ENCODE measurements at places on chromosomes 2 and 18.

- no peak for DNase-seq
These were observed 194.5 kb downstream of the TDRD15 start for GRCh38 chr2:21318263-21318662.

GRCh38 chr18:77201506-77201905 lies 48.1 kb upstream of the GALR1 start:
- no peak for DNase-seq

DNA sequence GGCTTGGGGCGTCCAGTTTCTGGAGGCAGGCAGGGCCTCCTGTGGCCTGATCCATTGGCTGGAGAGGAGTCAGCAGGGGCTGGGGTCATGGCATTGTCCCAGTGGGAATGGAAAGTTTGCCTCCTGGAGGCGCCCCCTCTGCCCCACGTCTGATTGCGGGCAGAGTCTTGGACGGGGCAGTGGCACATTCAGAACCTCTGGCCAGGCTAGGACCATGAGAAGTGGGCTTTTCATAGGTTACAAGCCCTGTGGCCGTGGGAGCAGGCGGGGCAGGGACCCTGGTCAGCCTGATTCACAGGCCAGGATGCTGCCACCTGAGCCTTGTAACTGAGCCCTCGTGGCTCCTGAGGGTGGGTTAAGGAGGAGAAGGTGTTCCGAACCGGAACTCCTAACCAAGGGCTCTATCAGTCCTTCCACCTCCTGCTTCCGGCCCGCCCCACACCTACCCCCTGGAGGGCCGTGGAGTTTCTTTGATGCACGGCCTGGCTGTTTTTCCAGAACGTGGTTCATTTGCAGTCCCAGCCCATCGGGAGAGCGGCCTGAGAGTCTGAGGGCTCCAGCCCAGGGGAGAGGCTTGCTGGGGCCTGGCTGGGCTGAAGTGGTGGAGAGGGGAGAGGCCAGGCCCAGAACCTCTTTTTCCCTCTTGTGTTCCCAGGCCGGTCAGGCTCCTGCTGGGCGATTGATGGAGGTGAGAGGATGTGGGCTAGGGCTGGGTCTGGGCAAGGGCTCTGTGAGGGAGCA lies 43.9 kb upstream of the PLB1 start:
- no peak for DNase-seq

- DNase-seq = no peak
These were observed 194.6 kb upstream of the MEIS1 start for GRCh38 chr2:66240286-66240685.

DNA sequence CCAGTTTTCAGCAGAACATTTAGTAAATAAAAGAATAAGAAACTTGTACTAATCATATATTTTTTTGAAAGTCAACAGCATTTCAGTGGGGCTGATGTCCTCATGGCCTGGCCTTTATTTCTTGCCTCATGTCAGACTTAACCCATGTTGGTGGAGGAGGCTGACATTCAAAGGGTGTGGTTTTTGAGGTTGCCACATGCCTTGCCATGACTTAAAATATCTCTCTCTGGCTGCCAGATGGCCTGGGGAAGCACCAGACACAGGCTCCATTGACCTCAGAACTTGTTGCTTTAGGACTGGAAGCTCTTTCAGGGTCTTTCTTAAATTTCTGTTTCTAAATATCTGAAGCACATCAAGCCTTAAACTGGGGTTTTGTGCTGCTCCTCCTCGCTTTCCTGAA lies 32.5 kb upstream of the CD28 start:
- DNase-seq = no peak

GRCh38 chr2:174888146-174888545 lies 117.0 kb downstream of the CHN1 start:
- DNase-seq = no peak

DNA sequence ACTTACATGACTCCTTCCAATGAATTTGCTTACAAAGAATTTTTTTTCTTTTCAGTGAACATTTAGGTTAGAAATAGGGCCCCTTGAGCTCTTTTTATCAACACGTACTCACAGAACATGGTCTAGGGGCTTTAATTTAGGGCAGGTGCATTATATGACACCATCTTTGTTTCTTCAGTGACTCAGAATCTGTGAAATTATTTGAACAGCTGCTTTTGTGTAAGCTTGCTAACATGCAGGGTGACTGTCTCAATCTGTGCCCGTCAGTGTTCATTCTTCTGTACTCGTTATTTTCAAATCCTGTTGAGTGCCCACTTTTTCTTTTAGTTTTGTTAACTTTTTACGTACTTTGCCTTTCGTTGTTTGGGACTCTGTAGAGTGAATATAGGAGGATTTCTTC lies 52.8 kb upstream of the CABYR start:
- DNase-seq = no peak

DNA sequence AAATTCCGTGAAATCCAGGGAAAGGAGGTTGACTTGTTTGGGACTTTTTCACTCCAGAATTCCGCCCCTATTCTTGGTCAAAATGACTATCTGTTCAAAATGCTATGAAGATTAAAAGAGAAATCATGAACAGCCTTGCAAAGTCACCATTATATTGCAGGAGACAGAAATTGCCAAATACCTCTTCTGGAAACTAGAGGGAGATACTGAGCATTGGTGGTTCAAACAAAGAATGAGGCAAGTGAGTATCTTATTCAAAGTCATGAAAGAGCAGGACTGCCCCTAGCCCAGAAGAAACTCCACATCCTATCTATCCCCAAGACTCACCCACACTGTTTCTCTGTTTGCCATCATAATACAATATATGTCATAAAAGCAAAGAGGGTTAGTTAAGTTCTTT lies 862.3 kb upstream of the POU3F3 start:
- no peak for DNase-seq

DNA sequence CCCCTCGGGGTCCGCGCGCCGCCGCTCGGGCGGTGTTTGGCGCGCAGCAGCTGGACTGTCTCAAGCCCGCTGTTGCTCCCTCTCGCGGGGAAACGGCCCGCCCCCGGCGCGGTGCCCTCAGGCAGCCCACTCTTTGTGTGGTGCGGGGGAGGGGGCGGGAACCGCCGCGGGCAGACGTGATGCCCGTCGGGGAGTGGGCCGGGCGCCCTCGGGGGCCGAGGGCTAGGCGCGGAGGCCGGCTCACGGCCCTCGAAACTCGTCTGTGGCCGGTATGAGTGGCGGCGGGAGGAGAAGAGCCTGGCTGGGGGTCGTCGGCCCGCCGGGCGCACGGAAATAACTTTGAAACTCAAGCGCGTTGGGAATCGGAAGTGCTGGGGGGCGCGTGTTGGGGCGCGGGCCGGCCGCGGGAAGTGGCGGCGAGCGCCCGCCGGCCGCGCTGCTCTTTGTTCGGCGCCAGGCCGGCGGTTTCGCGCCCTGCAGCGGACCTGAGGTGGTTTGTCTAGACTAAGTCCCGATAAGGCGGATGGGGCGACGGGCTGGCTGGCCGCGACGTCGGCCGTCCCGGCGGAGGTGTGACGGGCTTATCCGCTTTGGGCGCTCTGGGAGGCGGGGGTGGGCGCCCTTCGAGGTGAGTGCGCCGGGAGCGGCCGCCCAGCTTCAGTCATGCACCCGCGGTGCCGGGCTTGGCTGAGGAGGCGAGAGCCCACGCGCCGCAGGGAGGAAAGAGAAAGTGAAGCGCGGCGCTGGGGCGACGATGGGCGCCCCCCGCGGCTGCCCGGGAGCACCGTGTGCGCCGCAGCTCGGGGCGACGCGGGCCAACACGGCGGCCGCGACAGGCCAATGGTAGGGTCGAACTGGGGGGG lies 679 bp downstream of the PTMA start:
- peak; percentile 87 for DNase-seq

GRCh38 chr2:236970656-236971010 lies 115.1 kb upstream of the COPS8 start:
- DNase-seq = no peak

DNA sequence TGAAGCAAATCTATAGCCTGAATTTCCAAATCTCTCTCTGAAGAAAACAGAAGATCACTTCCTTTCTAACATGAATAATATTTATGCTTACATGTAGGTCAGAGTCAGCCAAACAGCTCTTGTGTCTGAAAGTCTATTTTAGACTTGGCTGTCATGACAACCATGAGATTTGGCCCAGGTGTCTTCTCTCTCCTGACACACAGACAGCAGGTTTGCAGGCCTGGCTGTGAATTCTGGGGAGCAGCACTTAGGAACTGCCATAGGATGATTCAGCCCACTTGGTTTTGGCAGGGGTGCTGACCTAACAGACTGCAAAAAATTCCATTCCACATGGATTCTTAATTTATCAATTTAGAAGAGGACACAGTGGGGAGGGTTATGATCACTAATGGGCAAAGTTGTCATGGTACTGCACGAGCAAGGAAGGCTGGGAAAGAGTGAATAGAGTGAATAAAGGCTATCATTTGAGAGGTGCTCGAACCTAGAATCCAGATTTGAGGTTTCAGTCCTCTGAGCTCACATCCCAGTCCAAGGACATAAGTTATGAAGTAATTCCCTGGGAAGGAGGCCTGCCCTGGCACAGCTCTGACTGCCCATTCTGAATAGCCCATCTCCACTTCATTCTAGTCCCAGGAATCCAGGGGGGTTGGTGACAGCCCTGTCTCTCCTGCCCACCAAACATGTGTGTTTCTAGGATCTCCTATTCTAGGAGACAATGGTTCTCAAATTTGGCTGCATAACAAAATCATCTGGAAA lies 453.9 kb upstream of the TRIB2 start:
- DNase-seq = no peak

GRCh38 chr2:215680605-215681598 lies 245.0 kb upstream of the FN1 start:
- DNase-seq = no peak

DNA sequence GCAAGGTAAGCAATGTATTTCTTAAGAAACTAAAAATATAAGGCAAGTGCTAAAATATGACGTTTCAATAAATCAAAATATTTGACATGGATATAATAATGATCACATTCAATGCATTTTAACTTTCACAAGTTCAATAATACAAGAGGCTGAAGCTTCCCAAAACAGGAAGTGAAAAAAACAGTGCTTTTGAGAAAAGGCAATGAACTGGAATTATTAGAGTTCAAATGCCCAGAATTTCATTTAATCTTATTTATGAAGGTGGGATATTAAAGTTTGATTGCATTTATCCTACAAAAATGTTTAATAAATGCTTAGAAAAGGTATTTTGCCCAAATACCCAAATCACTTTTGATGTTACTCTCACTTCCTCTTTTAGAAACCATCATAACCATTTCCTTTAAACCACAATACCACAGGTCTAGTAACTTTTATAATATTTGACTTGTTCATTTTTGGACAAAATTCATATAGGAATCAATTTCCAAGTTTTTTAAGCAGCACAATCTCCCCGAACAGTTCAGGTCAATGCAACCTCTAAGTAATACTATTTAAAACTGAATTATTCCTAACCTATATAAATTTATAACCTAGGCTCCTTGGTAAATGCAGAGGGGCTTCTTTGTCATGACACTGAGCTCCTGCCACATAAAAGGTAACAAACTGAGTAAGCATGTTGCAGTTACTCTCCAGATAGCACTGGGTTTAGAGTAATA lies 2.1 kb downstream of the NCKAP1 start:
- no peak for DNase-seq

GRCh38 chr2:5412001-5412400 lies 280.2 kb upstream of the SOX11 start:
- DNase-seq = no peak

Measured in activated effector memory CD4-positive, alpha-beta T cell treated with anti-CD3 and anti-CD28 coated beads, Interleukin-2, amount 50 U/mL, for 16 hours (primary cell).